IPS DF 19.7 (cell line): ENCODE measurements at places on chromosomes 1 and 21.

- no peak for DNase-seq
Measured at GRCh38 chr1:11176081-11176706, 13.0 kb upstream of the ANGPTL7 start.

DNA sequence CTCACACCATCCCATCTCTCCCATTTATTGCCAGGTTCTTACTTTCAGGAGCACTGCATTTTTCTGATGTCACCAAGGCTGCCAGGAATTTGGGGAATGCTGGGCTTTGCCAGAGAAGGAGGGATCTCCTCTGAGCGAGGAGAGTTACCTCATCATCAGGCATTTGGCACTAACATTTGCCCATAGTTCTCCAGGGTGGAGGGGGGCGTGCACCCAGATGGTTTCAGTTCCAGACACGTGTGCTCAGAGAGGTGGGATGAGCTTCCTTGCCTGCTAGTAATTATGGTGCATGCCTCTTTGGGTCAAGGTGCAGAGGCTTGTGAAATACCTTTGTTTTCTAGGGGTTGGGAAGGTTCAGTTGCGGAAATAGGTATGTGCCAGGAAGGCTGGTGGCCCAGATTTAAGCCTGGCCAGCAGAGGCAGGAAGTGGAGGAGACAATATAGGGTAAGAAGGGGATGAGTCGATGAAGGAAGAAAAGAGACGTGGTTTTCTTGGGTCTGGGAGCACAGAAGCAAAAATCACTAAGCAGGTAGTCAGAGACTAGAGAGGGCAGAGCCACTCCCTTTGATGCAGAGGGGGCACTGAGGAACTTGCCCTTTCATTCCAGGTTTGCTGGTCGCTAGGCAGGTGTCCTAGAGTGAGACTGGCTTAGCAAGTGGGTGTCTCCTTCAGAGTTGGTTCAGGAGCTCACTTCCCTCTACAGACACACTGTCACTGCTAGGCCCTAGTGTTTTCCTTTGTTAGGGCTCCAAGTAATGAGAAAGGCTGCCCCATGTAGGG, 7.2 kb downstream of the TUFT1 start:
- DNase-seq, result peak; percentile 75

DNA sequence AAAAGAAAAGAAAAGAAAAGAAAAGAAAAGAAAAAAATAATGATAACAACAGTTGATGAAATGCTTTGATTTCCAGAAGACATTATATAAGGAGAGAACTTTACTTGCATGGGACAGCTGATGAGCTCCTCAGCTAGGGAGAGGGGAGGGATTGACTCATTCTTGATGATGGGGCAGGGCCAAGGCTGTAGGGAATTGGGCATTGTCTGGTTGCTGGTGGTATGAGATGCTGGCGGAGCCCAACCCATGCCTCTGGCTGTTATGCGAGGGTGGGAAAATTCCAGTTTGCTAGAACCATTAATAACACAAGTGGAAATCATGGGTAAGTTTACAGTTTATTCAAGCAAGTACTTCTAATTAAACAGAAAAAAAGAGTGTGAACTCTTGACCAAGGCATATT, 36.0 kb upstream of the KIF26B start:
- no peak for DNase-seq

GRCh38 chr1:236893626-236894545, 98.8 kb downstream of the MTR start:
- no peak for DNase-seq

DNA sequence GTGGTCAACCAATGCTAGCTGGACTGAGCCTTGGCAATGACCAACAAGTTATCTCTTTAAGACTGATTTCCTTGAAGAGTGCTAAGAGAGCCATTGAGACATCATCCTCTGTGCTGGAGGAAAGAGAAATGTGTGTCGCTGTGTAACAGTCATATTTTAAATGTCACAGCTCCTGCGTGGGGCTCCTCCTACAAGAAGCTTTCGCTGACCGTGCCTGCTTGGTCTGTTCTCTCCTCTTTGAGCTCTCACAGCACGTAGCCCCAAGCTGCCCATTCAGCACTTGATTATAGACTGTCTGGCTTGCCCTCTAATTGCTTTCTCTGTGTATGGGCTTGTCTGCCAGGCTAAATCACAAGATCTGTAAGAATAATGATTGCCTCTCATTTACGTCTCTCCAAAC, 221.3 kb downstream of the FOXD2 start:
- no peak for DNase-seq

DNA sequence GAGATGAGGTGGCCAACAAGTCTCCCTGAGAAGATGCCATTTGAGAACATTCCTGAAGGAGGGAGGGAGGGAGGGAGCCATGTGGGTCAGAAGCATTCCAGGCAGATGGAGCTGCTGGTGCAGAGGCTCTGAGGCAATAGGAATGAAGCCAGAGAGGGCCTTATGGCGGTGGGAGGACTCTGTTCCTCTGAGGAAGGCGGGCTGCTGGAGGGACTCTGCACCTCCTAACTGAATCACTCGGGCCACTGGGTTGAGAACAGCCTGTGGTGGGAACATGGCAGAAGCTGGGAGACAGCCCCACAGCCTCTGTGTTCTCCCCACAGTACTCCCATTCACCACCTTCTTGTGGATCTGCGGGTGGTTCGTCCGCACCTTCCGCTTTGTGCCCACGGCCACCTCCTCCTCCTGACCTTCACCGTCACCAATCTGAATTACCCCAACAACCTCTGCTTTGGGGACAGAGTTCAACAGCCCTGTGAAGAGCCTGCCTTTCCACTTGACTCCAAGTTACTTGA, 2.4 kb upstream of the TMEM125 start:
- no peak for DNase-seq

- DNase-seq, result no peak
Measured at GRCh38 chr1:10228528-10228927, 18.2 kb downstream of the KIF1B start.

DNA sequence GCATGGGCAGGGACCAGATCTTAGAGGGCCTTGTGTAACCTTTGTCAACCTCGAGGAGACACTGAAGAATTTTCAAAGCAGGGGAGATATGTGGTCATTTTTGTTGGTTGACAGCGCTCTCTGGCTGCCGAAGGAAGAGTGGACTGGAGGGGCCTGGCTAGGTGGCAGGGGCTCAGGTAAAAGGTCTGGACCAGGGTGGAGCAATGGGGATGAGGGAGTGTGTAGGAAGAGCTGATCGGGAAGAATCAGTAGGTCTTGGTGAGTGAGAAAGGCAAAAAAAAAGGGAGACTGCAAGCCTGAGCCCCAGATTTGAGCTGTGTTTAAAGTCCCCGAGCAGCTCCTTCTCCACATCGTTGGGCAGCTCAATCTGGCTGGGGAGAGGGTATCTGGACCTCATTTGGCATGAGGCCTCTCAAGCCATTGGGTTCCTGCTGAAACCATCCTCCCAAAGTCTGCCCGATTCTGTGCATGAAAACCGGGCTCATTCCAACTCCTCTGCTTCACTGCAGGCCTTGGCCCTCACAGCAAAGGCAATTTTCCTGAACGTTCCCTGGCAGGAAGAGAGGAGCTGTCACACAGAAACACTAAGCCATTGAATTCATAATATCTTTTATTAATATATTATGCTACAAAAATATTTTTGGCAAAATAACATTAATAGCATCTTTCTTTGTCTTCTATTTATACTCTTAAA, 237.1 kb downstream of the TRABD2B start:
- no peak for DNase-seq

GRCh38 chr1:207798847-207799246, 47.0 kb downstream of the CD46 start:
- no peak for DNase-seq

DNA sequence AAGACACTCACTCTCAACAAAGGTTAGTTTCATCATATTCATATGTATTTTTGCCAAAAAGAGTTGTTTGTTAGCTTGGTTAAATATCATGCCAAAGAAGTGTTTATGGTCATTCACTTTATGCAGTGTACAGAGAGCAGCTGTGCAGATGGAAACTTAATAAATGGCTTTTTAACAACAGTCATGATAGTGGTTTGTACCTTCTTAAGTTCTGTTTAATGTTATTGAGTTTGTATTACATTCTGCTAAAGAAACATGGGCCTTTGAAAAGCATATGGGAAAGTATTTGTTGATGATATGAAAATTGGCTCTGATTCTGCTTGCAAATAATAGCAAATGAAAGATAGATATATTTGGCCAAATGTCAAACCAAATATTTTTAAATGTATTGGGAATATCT, 607.3 kb downstream of the NCAM2 start:
- no peak for DNase-seq

DNA sequence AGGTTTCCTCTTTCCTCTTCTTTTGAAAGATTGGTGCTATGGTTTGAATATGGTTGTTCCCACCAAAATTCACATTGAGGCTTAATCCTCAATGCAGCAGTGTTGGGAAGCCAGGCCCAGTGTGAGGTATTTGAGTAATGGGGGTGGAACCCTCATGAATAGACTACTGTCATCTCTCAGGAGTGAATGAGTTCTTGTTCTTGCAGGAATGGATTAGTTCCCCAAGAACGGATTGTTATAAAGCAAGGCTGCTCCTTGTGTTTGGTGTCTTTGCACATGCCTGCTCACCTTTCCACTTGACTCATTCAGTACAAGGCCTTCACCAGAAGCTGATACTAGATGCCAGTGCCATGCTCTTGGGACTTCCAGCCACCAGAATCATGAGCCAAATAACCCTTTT, 223.2 kb downstream of the BACH1 start:
- DNase-seq, result no peak

GRCh38 chr1:21050031-21050430, 126.7 kb downstream of the EIF4G3 start:
- DNase-seq, result no peak
